ENCODE measurements at places on chromosomes 16 and 17. TPM values are rescaled to one million over a fixed set of nuclear protein-coding genes. Genes with fewer than 3 reads are reported as not detected.

Gene SLC5A2
- total RNA-seq = not detected

Gene UBB
- 2,519 TPM for total RNA-seq

Gene PDIA2
- total RNA-seq = 0.57 TPM

Gene KRT36
- 0.22 TPM for total RNA-seq

Gene CACNG3
- not detected for total RNA-seq

Gene PRAC1
- total RNA-seq = not detected

Gene ATP2A1
- total RNA-seq = 0.44 TPM

Gene ZFHX3
- 6.8 TPM for total RNA-seq

Gene RAB37
- not detected for total RNA-seq

Gene MSLN
- not detected for total RNA-seq

Gene ZNF385C
- total RNA-seq = not detected

Gene TEKT1
- total RNA-seq = not detected

Gene SLC16A11
- not detected for total RNA-seq

Gene TMED6
- not detected for total RNA-seq

Gene HES7
- total RNA-seq = under 0.01 TPM

Gene TMC5
- not detected for total RNA-seq

Gene TNFAIP1
- total RNA-seq = 35.9 TPM

Gene EXOSC6
- 72.2 TPM for total RNA-seq

Gene CCL8
- not detected for total RNA-seq

Gene TP53TG3C
- total RNA-seq = 0.29 TPM

Gene AOC2
- total RNA-seq = 0.44 TPM

Gene FAM117A
- total RNA-seq = 0.57 TPM

Gene SMIM5
- not detected for total RNA-seq

Gene RDM1
- total RNA-seq = not detected

Gene NPIPB9
- 1.8 TPM for total RNA-seq

Gene ATP6V0C
- total RNA-seq = 68.3 TPM

Gene CHAD
- not detected for total RNA-seq

Gene MYL11
- not detected for total RNA-seq

Gene SSTR5
- total RNA-seq = not detected

Gene KRTAP4-5
- total RNA-seq = not detected

Gene GEMIN4
- total RNA-seq = 25.5 TPM

Gene ABCC6
- total RNA-seq = 0.29 TPM
